Cortex of kidney (tissue), 1 donor: ENCODE measurements at places on chromosomes 2 and 18.

DNA sequence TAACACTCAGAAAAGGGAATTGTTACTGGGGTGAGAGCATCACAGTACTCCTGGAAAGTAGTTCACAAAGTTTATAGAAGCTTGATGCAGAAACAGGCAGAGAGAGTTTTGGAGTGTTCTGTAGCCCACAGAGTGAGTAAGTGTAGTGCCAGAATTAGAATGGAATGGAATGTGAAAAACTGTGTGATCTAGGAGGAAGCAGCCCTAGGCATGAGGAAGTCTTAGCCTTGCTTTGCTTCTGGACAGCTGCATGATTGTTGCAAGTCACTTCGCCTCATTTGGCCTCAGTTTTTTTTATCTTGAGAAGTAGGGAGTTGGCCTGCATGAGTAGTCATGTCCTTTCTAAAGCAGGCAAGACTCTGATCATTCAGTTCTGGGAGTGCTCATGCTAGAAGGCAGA is 10.9 kb downstream of the SERPINB12 start:
- no peak for DNase-seq

- no peak for DNase-seq
Measured at GRCh38 chr2:215293879-215294278, 18.0 kb upstream of the ATIC start.

DNA sequence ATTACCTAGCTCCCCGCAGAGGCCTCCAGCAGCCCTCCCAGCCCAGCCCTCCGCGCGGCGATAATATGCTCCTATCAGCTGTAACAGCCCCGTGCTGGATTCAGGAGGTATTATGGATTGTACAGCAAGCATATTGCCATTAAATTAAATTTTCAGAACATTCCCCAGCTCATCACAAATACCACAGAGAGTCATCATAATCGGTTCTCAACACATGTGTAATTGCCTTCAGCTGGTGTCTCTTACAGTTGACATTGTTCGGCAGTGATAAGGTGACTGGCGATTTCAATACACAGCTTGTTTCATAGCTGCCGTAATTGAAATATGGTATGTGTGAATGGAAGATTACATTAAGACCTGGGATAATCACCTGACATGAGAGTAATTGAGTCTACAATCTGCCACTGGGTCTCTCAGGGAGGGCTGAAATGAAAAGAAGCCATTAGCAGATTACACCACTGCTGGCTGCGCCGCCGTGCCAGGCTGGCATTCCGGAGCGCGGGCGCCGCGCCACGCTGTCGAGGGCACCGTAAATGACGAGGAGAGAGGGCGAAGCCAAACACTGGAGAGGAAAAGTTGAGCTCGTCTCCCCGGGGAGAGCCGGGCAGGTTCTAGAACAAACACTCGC is 549.4 kb upstream of the SALL3 start:
- DNase-seq, result no peak

DNA sequence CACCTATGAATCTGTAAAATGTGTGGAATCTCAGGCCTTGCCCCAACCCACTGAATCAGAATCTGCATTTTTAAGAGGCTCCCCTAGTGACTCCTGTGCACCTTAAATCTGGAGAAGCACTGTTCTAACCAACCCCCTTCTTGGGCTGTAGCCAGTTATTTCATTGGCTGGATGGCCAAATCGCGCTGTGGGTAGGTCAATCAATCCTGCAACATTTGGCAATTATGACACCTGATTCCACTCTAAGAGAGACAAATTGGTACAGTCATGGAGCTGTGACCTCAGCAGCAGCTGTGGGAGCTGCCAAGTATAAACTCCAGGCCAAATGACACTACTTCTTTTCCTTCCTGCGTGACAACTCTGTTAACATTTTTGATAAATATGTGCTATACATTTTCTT is 208.7 kb downstream of the CLIP4 start:
- no peak for DNase-seq

GRCh38 chr18:35729991-35730668 is 148.6 kb downstream of the GALNT1 start:
- DNase-seq, result no peak

DNA sequence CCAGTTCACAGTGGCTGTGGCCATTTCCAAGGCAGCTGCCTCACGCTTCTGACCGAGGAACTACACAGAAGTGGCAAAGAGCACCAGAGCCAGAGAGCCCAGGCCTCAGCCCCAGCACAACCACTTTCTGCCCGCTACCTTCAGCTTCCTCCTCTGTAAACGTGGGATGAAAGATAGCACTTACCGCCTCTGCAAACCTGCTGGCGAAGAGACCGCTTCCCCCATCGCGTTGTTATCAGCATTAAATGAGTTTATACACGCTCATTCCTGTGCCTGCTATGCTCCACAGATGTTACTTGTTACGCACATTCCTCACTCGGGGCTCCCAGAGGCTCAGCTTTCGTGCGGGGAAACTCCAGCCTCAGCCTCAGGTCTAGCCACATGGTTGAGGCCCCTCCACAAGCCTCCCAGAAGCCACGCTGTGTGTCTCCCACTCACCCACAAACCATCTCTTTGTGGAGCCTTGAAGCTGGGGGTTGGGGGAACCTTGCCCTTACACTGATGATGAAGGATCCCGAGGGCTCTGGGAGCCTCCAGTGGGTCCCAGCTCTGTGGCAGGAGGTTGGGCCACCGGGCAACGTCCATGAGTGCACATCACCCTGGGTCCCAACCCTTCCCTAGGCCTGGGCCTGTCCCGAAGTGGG is 63.3 kb upstream of the SMAD7 start:
- DNase-seq, result no peak

- DNase-seq, result no peak
Measured at GRCh38 chr2:197558393-197558792, 42.5 kb downstream of the MOB4 start.

GRCh38 chr2:18752667-18753422 is 163.5 kb upstream of the NT5C1B start:
- DNase-seq, result no peak

DNA sequence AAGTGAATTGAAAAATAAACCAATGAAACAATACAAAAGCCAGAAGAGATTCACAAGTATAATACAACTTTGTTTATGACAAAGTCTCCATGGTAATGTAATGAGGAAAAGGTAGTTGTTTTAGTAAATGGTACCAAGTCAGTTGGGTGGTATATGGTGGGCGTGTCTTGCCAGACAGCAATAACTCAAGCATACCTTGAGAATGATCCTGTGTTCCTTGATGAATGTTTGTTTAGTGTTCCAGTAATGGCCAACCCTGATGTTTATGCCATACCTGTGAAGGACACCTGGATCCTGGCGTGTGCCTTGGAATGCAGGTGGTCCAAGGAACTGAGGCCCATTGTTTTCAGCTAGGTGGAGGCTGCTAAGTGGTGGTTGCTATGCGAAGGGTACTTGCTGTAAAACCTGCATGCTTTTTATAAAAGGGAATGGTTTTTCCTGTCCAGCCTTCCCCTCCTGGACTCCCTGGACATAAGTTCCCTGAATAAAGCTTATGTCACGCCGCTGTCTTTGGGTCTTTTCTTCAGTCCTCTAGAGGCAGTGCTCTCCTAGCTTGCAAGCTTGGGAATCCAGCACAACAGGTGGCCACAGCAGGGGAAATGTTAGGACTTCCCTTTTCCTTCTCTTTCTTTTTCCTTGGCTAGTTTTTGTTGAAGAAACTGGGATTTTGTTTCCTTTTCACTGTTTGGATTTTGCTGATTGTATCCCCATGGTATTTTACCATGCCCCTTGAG is 54.7 kb downstream of the MTA3 start:
- DNase-seq, result no peak

- DNase-seq, result no peak
Measured at GRCh38 chr2:157559890-157560289, 68.8 kb downstream of the ACVR1C start.

DNA sequence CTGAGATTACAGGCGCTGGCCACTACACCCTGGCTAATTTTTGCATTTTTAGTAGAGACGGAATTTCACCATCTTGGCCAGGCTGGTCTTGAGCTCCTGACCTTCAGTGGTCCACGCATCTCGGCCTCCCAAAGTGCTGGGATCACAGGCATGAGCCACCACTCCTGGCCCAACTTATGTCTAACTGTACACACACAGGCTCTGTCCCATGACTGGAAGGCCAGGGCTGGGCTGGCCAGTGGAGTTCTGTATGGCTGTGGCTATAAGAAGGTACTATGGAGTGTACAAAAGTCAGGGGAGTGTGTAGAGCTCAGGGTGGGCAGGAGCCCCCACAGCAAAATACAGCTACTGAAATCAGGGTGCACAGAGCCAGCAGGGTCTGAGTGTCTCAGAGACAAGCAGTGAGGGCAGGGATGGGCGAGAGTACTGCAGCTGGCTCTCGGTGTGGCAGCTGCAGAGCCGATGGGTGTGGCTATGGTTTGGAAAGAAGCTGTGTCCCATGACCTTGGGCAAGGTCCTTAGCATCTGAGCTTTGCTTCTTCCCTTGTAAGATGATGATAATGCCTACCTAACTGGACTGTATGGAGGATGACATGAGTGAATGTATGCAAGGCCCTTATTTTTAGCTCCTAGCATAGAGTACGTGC is 10.4 kb upstream of the MSGN1 start:
- DNase-seq, result no peak

DNA sequence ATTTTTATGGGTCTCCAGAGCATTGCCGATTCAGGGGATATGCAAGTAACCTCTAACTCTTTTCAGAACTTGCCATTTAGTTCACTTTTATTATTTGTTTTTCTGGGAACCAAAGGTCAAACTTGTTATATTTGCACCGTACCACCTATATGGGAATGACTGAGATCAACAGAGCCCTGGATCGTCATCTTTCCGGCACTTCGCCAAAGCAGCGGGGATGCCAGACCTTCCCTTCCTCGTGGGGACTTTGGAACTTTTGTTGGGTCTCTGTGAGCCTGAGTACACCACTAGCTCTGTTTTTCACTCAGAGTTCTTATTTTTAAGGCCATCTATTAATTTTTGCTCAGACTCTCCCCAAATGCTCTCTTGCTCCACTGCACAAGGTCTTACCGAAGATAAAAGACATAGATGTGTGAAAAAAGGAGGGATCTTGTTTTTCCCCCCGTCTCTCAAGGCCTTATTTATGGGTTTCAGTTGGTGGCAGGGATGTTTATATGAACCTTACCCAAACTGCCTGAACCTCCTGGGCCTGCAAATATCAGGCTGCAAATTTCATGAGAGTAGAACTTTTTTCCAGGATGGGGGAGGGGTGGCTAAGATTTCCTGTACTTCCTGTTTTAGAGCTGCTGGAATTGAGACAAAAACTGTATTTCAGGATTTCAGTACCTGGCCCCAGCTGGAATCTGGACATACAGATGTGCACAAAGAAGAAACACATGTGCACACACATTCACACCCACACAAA is 350.3 kb downstream of the HRH4 start:
- DNase-seq, result no peak

- DNase-seq, result no peak
Measured at GRCh38 chr2:660586-661359, 16.4 kb downstream of the TMEM18 start.

DNA sequence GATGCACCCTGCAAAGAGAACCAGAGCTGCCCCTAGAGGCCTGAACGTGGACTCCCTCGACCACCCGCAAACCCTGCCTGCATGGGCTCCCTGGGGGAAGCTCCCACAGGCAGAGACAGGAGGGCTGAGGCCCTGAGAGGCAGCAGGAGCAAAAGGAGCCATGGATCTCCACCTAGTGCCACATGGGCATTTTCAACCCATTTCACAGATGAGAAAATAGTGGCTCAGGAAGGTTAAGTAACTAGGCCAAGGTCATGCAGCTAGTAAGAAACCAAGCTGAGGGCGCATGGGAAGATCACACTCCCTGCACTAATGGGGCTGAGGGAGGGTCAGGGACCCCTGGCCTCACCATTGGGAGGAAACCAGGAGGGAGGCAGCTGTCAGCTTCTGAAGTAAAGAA is 271.7 kb upstream of the RAB6C start:
- DNase-seq, result no peak

DNA sequence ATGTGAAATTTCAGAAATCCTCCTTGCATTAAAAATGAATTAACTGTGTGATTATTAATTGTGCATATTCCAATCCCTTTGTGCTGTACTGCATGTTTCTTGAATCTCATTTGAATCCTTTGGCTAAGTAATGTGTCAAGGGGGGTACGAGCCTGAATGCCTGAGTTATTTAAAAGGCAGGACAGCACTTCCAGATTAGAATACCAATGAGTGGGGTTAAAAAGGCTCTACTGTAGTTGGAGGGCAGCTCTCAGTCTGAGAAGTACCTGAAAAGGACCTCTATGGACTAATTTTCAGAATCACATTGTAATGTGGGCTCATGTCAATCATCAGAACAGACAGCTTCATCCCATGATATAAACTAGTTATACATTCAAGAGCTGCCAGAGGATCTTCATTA is 423.0 kb downstream of the GRB14 start:
- no peak for DNase-seq

DNA sequence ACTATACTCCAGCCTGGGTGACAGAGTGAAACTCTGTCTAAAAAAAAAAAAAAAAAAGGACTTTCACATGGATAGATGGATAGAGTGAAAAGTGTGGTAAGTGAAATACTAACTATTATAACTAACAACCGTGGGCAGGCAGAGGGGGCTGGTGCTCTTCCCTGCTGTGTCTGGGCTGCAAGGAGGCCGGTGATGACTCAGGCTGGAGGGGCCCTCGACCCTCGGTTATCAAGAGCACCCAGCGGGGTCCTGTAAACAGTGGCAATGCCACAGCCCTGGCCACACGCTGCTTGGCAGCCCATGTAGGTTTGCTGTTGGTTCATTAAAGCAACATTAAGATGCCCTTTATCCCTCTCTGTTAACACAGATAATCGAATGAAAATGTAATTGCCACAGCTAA is 184.8 kb upstream of the RAB12 start:
- no peak for DNase-seq

DNA sequence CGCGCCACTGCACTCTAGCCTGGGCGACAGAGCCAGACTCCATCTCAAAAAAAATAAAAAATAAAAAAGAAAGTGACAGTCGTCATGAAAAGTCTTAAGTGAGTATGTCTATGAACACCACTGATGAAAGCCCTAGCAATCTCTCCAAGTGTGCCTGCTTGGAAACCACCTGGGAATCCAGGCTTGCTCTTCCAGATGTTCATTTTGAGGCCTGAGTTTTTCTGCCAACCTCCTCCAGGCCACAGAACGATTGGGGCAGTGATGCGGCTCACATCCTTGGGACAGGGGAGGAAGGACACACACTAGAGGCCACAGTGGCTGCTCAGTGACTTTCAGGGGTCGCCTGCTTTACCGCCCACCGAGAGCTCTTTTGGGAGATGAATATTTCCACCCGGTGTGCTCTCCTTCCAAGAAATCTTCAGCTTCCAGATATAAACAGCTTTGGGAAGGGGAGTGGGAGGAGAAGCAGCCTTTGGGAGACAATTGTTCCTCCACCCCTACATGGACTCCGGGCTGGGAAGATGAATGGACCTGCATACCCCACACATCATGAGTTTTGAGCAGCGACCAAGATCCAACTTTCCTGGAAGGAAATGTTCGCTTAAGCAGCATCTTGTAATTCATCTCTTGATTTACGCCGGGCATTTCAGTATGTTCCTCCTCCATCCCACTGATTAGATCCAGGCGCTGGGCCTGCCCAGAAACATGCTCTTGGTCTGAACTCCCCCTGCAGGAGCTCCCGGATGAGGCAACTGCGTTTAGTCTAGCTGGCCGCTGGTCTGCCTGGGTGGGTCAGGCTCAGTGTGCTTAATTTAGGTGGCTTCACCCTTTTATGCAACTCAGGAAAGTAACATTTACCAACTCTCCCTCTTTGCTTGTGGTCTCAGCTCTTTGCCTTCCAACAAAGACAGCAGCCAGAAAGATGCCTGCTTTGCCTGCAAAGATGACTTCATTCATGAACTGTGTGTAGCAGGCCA is 6.2 kb upstream of the ARMC9 start:
- no peak for DNase-seq
